ENCODE measurements at places on chromosomes 2 and 18. TPM values are rescaled to one million over a fixed set of nuclear protein-coding genes. Genes with fewer than 3 reads are reported as not detected.
A peak's percentile ranks its signal among the peaks of the same experiment; 100 is the strongest.

Gene SLC9A2
- not detected for total RNA-seq

Gene C2orf74
- 8.8 TPM for total RNA-seq

Gene FAM237A
- not detected for total RNA-seq

DNA sequence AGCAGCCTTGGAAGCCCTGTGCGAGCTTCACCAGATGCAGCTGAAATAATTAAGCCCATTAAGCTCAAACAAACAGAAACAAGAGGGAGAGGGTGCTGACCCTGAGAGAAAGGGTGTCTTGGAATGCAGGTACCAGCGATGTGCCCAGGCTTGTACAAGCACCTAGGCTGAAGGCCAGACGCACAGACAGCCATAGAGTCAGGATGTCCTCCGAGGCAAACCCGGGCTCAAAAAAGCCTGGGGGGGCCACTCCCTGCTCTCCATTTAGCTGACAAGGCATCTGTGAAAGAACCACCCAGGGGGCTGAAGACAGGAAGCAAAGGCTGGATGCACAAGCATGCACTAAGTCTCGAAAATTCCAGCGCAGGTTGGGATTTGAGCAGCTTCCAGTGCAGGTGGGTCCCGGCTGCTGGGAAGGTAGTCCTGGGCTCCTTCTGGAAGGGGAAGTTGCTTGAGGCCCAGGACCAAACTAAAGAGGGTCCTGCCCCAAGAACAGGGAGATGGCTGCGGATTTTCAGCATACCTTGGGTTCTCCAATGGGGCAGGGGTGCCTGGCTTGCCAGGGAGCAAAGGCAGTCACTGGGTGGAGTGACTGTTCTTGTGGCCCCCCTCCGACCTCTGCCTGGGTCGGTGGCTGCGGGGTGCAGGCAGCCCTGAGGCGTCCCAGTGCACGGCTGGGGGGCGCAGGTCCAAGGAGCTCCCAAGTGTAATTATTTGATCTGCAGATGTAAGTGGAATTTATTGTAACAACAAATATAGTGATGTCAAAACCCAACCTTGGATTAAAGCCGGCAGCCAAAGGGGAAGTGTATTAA lies 5.9 kb downstream of the GBX2 start:
- peaks cover 58% of the 10 kb centered on the region for H3K27me3 ChIP-seq
- H3K4me3 ChIP-seq: no peak overlapping the region
- peaks cover 7% of the 10 kb centered on the region for H3K4me1 ChIP-seq
- no peak for DNase-seq
- peaks cover 3% of the 10 kb centered on the region for H3K36me3 ChIP-seq

- H3K4me3 ChIP-seq: no peak overlapping the region
- no peak for DNase-seq
- H3K27me3 ChIP-seq: peaks cover 2% of the 10 kb centered on the region
- no peaks in the 10 kb centered on the region for H3K36me3 ChIP-seq
- H3K27ac ChIP-seq: no peak overlapping the region
Measured at GRCh38 chr2:186724736-186725135, 30.9 kb downstream of the FAM171B start.

DNA sequence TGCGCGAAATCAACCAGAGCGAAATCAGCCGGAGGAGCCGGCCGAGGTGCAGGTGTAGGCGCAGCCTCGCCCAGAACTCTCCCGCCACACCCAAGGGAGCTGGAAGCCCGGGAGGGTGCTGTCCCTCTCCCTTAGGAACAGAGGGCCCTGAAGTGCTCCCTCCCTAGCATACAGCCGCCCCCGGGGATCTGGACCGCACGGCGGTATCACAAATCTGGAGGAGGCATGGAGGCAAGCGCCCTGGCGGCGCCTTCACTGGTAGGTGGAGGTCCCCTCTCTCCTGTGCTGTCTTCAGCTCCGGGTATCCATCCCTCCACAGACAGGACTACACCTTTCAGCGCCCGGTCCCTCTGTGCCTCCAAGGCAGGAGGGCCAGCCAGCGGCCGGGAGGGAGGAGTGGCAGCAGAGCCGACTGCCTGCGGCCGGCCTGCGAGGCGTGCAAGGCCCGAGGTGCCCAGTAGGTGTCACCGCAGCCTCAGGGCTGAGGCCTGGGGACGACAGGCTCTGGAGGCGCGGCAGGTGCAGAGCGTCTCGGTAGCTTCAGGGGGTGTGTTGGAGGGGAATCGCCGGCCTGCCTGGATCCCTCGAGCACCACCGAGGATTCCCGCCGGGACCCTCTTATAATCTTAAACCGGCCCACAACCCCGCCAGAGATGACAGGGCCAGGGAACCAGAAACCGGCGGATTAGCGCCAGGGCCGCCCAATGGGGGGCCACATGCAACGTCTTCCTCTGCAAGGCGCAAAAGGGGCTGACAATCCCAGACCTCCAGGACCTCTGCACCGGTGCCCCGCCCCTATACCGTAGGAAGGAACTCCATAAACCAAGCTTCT lies 2.8 kb downstream of the IHH start:
- H3K4me3 ChIP-seq: peak overlapping the region; percentile 42
- H3K27me3 ChIP-seq: peaks cover 62% of the 10 kb centered on the region
- peak; percentile 82 for DNase-seq
- no peak overlapping the region for H3K27ac ChIP-seq
- H3K36me3 ChIP-seq: no peaks in the 10 kb centered on the region
- peaks cover 21% of the 10 kb centered on the region for H3K4me1 ChIP-seq

GRCh38 chr2:179096090-179096489 lies 46.2 kb upstream of the CCDC141 start:
- peaks cover 25% of the 10 kb centered on the region for H3K4me1 ChIP-seq
- no peaks in the 10 kb centered on the region for H3K27me3 ChIP-seq
- peak overlapping the region; percentile 64 for H3K27ac ChIP-seq
- peaks cover 3% of the 10 kb centered on the region for H3K36me3 ChIP-seq

Measured in activated CD8-positive, alpha-beta T cell treated with anti-CD3 and anti-CD28 coated beads, Interleukin-2, amount 10 ng/mL, durations not matched to agents 7 days and 5 days (primary cell).